CD4-positive, alpha-beta memory T cell (primary cell): ENCODE measurements at places on chromosomes 12 and 14. TPM values are rescaled to one million over a fixed set of nuclear protein-coding genes. Genes with fewer than 3 reads are reported as not detected.

- no peak for DNase-seq
These were observed 310.0 kb upstream of the DDHD1 start for GRCh38 chr14:53462931-53463778.

GRCh38 chr12:95721320-95721719 is 69.2 kb downstream of the NTN4 start:
- DNase-seq, result no peak

DNA sequence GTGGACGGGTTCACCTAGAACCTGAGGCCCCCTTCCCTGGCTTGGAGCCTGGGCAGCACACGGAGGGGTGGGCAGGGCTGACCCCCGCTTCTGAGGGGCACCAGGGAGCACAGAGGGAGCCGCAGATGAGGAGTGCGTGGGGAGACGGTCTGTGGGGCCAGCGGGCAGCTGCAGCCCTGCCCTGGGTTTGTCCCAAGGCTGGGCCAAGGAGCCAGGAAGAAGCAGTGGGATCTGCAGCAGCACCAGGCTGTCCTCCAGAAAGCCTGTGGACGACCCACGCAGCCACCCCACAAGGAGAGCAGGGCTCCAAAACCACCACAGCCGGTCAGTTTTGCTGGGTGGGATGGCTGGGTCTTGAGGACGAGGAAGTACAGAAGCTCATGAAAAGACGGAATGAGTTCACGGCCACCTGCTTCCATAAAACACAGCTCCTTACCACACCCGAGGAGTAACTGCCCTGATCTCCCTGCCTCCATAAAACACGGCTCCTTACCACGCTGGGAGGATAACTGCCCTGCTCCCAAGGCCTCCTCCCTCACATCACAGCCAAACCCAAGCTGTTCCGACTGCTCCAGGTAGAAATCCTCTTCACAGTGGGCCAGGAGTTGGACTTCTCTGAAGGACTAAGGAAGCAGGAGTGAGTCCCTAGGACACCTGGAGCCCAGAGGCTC is 9.9 kb upstream of the GOLGA3 start:
- DNase-seq, result no peak

DNA sequence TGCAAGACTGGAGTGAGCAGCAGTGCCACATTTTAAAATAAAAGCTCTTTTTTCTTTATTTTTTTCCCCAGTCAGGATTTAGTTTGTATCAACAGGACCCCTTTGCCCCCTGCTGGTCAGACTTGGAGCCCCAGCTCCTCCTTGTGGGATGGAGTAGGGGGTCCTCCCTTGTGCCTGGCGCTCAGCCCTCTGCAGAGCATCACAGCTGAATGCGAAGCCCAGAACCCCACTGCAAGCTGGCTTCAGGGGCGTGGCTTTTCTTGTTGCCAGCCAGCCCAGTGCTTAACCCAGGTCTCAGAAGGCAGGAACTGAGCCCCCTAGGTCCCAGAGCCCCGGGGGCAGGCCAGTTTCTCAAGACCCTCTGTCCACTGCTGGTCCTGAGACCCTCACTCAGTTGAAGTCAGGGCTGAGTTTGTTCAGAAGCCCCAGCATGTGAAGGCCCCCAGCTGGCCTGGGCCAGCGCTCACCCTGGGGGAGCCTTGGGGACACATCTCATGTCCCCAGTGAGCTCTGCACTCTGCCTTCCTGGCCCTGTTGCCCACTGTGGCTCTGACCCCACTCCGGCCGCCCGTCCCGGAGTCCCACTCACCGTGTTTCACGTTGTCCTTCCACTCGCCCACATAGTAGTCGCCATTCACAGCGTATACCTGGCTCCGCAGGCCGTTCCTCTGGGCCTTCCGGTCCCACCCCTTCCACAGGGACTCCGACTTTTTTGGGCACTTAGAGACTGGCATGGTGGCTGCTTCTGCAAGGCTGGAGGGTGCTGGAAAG is 519 bp downstream of the MORN3 start:
- DNase-seq, result peak; percentile 43

DNA sequence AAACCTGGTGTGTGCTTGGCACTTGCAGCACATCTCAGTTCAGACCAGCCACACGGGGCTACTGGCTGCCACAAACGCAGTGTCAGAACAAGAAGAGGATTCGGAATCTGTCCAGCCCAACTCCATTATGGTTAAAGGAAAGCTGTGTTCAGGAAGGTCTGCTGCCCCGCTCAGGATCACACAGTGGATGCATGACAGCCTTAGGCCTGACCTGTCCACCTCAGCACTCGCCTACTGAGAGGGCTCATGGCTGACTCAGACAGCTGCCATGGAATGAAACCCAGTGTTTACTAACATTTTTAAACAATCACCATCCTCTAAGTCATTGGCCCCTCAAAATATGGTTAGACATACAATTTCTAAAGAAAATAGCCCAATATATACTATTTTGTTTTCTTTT is 5.6 kb upstream of the NIN start:
- no peak for DNase-seq

- no peak for DNase-seq
These were observed 26.2 kb downstream of the SNRPF start for GRCh38 chr12:95884998-95885397.

DNA sequence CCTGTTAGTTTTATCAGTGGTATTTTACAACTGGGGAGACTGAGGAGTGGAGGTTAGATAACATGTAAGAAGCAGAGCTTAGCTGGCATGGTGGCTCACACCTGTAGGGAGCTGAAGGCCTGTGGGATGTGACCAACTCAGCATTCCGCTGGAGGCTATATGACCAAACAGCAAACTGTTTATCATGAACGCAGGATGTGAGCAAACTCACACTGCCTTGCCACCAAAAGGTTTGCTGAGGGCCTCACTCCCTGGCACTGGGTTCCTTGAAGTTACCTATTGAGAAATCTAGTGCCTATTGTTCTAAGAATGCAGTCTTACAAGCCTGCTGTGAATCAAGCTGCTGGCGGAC is 23.4 kb downstream of the JKAMP start:
- no peak for DNase-seq

GRCh38 chr12:62584619-62585018 is 118.0 kb downstream of the MON2 start:
- no peak for DNase-seq

GRCh38 chr12:3658327-3659163 is 94.4 kb downstream of the CRACR2A start:
- DNase-seq, result peak; percentile 23

GRCh38 chr12:114982760-114983159 is 298.8 kb upstream of the TBX3 start:
- DNase-seq, result no peak

SCFD1 gene
- total RNA-seq, result 58.1 TPM

FLVCR2 gene
- total RNA-seq, result 4.1 TPM

KLRG1 gene
- total RNA-seq, result 51.2 TPM
